ENCODE measurements at places on chromosomes 4 and X.

- no peak for DNase-seq
These were observed 157.1 kb upstream of the FTHL17 start for GRCh38 chrX:31228909-31229308.

- no peak for DNase-seq
These were observed 12.4 kb upstream of the NAP1L5 start for GRCh38 chr4:88709989-88710388.

GRCh38 chr4:106629268-106629625 lies 260.7 kb upstream of the GIMD1 start:
- no peak for DNase-seq

DNA sequence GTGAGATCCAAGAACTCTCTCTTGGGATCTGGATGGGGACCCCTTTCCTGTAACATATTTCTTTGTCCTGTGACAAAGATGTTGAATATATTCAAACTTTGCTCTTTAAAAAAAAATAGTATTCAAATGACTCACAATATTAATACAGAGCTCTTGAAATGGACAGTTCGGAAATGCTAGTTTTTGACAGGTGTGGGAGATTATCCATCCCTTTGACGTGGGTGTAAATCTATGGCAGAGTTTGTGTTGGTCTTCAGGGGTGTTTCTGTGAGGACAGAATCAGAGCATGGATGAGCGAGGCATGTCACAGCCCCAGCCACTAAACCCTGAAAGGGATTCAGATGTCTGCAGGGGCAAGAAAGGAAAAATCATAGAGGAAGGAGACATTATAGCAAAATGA lies 25.8 kb downstream of the TENM3 start:
- DNase-seq, result no peak

DNA sequence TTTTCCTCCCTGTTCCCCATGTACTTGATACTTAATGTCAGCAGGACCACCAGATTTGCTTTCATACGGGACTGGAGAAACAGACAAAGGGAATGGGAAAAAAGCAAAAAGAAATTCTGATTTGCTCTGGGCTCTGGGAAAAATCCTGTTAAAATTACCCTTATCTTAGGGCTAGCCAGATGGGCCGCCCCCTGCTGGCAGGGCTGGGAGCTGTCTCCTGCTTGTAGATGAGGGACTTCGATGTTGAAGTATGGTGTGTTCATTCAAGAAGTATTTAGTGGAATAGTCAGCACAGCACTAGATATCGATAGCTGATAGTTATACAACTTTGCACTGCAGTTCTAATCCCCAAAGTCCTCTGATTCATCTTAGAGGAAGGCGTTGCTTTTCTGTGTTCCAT lies 45.8 kb downstream of the BCORL1 start:
- no peak for DNase-seq

GRCh38 chrX:74467656-74468055 lies 46.4 kb downstream of the SLC16A2 start:
- DNase-seq, result no peak

DNA sequence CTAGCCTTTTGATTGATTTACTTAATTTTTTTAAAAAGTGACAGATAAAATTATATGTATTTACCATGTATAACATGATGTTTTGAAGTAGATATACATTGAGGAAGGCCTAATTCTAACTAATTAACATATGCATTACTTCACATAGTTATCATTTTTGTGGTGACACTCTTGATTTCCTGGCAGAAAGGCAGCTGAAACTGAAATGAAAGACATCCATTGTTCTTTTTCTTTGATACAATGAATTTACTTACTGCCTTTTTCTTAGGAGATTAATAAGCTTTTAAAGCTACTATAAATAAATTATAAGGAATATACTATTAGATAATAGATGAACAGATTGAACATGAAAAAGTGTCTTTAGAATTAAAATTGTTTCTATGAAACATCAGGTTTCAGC lies 26.7 kb downstream of the ANKRD50 start:
- DNase-seq, result no peak

DNA sequence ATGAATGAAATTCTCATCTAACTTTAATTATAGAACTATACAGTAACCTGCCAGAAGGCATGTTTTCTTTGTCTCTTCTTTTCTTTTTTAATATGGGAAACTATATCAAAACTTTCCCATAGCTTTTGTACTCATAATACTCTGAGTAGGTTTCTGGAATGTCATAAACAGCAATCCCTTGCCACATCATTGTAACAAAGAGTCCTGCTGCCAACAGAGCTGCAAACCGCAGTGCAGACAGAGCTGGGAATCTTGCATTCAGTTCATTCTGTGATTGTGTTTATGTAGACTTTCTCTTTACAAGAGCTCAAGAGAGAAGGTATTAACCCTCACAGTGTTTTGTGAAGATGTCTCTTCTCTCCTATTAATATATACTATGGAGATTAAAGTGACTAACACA lies 304.4 kb upstream of the SLIT2 start:
- DNase-seq, result no peak

DNA sequence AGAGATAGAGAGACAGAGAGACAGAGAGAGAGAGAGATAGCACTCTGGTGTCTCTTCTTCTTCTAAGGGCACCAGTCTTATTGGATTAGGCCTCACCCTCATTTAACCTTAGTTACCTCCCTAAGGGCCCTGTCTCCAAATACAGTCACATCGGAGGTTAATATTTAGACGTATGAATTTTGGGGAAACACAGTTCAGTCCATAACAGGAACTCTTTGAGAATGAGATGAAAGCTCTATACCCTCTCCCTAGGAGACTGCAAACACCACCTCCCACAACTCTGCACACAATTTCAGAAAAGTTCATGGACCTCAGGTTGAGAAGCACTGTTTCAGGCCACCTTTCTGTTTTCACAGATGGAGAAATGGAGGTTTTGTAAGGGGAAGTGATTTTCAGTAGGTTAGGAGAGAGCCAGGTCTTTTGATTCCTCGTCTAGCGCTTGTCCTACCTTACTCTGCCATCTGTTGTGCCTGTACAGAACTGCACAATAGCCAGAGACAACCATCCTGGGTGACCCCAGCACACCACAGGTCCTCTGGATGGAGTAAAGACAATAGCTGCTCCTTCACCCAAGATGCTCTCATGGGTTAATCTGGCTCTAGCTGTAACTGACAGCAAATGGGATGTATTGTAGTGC lies 16.9 kb upstream of the LOC101059915 start:
- no peak for DNase-seq

GRCh38 chrX:19172741-19173140 lies 50.5 kb upstream of the ADGRG2 start:
- no peak for DNase-seq

GRCh38 chr4:84362896-84363655 lies 136.0 kb downstream of the NKX6-1 start:
- no peak for DNase-seq

Measured in activated CD8-positive, alpha-beta memory T cell treated with anti-CD3 and anti-CD28 coated beads for 48 hours (primary cell).